Activated naive CD4-positive, alpha-beta T cell treated with anti-CD3 and anti-CD28 coated beads for 36 hours (primary cell): ENCODE measurements at places on chromosomes 12 and 14.

- no peak for DNase-seq
Measured at GRCh38 chr12:88448337-88448915, 131.8 kb downstream of the KITLG start.

DNA sequence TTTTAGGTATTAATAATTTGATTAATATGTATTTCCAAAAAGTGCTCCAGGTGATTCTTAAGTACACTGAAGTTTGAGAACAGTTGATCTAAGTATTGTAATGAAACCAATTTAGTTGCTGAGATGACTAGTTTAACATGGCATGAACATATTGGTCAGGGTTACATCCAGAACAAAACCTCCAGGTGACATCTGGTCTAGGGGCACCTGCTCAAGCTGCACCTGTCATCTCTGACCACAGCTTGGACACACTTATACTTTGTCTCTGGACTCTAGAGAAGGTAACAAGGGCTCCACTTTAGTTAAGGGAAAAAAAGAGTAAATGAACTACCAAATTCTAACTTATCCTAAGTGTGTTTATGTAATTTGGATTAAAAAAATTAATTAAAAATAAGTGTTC is 8.1 kb downstream of the ARID2 start:
- DNase-seq: no peak

DNA sequence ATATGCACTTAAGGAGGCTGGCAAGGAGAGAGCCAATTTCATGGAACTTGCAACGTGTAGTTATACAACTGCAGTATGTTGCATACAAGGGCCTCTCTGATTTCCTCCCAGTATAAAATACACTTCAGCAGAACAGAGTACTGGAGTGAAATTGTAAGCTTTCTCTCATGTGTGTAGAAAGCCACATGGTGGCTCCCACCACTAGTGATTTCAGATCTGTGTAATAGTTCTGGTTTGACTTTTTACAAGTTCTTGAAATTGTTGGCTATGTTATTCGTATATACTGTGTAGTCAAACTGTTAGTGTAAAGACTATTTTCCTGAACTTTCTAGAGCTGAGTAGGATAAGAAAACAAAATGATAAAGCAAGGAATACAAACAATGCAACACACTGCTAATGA is 16.4 kb upstream of the LMO3 start:
- DNase-seq: no peak

GRCh38 chr12:22994316-22994675 is 369.3 kb downstream of the ETNK1 start:
- no peak for DNase-seq
